ENCODE measurements at places on chromosomes 7 and 10.

GRCh38 chr10:130108934-130109604 is 1.6 kb downstream of the C10orf143 start:
- no peak for DNase-seq

GRCh38 chr7:104017001-104017400 is 27.5 kb upstream of the RELN start:
- DNase-seq: no peak

GRCh38 chr10:6398399-6398798 is 181.7 kb downstream of the PRKCQ start:
- no peak for DNase-seq

DNA sequence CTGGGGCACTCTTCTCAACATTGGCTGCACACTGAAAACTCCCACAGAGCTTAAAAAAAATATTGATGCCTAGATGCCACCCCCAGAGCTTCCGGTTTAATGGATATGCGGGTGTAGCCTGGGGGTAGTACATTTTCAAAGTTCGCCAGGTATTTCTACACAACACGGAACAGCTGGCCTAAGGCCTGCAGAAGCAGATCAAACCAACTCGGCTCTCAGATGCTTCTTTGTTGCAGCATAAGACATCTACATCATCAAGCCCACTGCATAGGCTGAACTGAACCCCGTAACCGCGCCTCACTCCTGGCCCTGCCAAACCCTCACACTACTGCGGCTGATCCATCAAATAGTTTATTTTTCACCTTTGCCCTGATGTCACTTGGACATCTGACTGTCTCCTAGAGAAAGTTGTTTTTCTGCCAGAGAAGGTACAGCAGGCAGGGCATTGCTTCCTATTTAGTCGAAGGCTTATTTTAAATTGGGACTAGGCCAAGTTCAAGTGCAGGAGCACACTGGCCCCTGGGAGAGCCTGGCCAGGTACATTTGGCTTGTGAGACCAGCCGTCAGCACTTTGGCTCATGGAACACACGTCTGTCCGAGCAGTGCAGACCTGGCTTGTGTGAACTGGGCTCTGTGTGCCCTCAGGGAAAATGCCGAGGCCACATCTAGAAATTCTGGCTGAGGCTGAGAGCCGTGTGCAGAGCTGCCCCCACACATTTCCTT is 113.3 kb downstream of the TACC2 start:
- no peak for DNase-seq

DNA sequence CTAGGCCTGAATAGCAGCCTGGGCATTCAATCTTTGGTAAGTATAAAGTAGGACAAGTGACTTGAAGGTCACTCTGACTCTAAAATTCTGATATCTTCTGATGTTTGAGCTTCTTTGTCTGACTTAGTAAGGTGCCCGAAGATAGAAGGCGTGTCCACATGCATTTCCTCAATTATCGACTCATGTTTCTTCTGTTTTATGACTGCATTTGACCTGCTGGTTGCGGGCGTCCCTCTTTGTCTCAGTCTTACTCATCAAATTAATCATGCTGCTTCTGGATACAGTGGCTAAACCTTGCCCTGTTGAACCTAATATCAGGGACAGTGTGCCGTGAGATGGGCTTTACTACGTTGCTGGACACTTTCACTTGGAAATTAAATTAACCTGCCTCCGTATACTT is 534.1 kb downstream of the SDK1 start:
- no peak for DNase-seq
